ENCODE measurements at places on chromosomes 5 and 9. TPM values are rescaled to one million over a fixed set of nuclear protein-coding genes. Genes with fewer than 3 reads are reported as not detected.

Gene NKD2
- 6.5 TPM for total RNA-seq

GRCh38 chr9:37004424-37004935, 29.6 kb downstream of the PAX5 start:
- no peaks in the 10 kb centered on the region for H3K4me1 ChIP-seq
- no peak overlapping the region for H3K4me3 ChIP-seq
- DNase-seq, result no peak

DNA sequence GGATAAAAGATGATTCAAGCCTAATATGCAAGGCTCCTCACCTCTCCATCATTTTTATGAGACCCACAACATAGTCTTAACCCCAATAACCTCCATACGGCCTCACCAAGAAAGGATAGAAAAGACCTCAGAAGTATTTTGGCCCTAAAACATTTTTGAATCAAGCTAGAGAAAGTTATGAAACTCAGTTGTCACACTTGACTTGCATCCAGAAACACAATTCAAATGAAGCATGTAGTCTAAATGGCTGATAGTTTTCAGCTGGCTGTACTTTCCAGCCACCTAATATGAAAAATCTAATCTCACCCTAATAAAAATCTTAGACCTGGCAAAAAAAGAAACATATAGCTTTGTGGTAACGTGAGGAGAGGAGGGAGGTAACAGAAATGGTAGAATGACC, 116.1 kb downstream of the ARL15 start:
- DNase-seq, result no peak
- no peak overlapping the region for H3K27ac ChIP-seq
- H3K4me3 ChIP-seq, result no peak overlapping the region
- H3K4me1 ChIP-seq, result no peaks in the 10 kb centered on the region
- no peaks in the 10 kb centered on the region for H3K27me3 ChIP-seq

DNA sequence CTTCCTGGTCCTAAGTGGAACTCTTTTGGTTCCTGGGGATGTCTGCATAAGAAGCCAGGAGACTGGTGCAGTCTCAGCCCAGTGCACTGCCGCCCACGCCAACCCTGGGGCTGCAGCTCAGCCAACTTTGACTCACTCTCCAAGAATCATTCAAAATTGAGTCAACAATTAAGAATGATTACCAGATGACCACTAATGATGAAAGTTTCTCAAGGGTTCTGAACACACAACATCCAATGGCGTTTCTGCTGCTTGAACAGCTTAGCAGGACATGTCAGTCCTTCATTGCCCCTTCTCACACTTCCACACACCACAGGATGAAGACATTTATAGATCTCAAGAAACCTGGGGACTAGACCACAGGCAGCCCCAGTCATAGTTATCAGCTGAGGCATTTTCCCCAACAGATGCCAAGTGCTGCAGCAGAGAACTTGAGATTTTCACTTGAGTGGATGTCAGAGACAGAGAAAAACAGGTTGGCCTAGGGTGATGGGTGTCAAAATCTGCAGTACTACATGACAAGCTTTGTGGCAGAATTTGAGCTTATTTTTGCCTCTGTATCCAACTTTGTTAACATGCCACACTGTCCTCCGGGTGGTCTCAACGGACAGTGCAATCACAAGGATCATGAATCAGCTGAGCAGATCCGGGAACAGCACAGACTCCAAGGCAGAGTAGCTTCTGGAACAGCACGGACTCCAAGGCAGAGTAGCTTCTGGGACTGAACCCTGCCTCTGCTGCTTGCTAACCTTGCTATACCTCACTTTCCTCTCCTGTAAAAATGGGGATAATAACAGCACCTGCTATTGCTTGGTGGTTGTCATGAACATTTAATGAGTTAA, 356.1 kb downstream of the SPOCK1 start:
- no peak overlapping the region for H3K4me3 ChIP-seq
- no peaks in the 10 kb centered on the region for H3K36me3 ChIP-seq
- DNase-seq, result no peak
- peak overlapping the region; percentile 46 for H3K27ac ChIP-seq
- H3K27me3 ChIP-seq, result no peaks in the 10 kb centered on the region
- H3K4me1 ChIP-seq, result peaks cover 34% of the 10 kb centered on the region

DNA sequence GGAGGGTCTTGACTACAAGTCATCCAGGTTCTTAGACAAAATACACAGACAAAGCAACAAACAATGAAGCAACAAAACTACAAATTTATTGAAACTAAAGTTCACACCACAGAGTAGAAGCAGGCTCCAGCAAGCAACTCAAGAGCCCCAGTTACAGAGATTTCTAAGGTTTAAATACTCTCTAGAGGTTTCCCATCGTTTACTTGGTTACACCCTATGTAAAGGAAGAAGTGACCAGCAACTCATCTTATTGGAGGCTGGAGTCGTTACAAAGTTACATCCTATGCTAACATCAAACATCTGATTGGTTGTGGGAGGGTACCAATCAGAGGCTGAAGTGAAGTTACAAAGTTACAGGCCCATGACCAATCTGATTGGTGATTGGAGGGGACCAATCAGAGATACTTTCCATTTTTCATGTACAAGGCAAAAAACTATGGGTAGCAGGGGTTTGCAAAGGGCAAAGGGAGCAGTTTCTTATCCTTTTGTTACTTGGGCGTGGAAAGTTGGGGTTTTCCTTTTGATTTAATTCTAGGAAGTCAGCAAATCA, 2292.6 kb upstream of the C9orf72 start:
- no peak for DNase-seq
- no peak overlapping the region for H3K27ac ChIP-seq
- H3K4me3 ChIP-seq, result no peak overlapping the region

Gene SARDH
- total RNA-seq, result 1.3 TPM

DNA sequence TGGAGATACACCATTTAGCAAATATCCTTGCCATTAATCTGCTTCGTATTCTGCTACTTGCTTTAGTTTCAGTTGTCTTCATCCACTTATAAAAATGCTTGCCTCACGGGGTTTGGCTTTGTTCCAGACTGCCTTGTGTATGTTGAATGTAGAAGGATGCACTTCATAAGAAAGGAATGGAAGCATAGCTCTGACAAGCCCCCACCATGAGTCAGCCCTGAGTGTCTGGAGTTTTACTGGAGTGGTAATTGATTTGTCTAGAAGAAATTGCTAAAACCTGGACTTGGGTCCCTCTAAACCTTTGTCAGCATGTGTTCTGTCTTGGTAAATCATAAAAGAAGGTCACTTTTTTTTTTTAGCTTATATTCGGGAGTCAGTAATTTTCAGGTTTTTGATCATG, 4.6 kb downstream of the TEX48 start:
- H3K4me1 ChIP-seq, result peaks cover 4% of the 10 kb centered on the region
- H3K36me3 ChIP-seq, result no peaks in the 10 kb centered on the region
- DNase-seq, result no peak

DNA sequence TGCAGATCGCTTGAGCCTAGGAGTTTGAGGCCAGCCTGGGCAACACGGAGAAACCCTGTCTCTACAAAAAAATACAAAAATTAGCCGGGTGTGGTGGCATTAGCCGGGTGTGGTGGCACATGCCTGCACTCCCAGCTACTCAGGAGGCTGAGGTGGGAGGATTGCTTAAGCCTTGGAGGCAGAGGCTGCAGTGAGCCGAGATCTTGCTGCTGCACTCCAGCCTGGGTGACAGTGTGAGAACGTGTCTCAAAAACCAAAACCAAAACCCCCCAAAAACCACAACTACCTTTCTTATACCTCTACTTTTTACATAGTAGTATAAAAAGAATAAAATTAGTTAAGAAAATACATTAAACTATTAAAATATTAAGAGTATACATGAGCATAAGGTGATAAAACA, 121.2 kb downstream of the RAPGEF6 start:
- no peaks in the 10 kb centered on the region for H3K4me1 ChIP-seq
- no peaks in the 10 kb centered on the region for H3K27me3 ChIP-seq
- DNase-seq, result no peak
- peaks cover 15% of the 10 kb centered on the region for H3K36me3 ChIP-seq
- no peak overlapping the region for H3K27ac ChIP-seq

Gene UBAC1
- 31.0 TPM for total RNA-seq

GRCh38 chr5:133881576-133882388, 86.6 kb downstream of the C5orf15 start:
- no peaks in the 10 kb centered on the region for H3K27me3 ChIP-seq
- no peaks in the 10 kb centered on the region for H3K4me1 ChIP-seq
- DNase-seq, result no peak
- no peak overlapping the region for H3K4me3 ChIP-seq

Gene ZNF462
- 8.8 TPM for total RNA-seq

GRCh38 chr5:17022296-17022695, 86.2 kb upstream of the MYO10 start:
- no peak for DNase-seq
- H3K36me3 ChIP-seq, result no peaks in the 10 kb centered on the region
- H3K4me3 ChIP-seq, result no peak overlapping the region
- H3K27ac ChIP-seq, result no peak overlapping the region
- H3K27me3 ChIP-seq, result no peaks in the 10 kb centered on the region
- H3K4me1 ChIP-seq, result no peaks in the 10 kb centered on the region

DNA sequence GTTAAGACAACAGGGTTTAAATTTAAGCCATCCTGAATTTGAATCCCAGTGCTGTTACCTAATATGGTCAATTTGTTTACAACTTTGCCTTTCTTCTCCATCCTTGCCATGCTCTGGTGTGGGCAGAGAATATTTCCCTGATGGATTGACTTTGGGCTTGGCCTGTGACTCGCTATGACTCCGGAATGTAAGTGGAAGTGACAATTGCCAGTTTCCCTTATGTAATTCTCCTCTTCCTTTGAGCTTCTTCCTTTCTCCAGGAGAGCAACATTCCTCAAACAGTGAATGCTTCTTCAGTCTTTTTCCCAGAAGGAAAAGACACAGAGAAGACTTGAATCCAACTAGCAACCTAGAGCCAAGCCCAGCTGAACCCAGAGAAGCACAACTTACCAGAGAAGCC, 159.1 kb downstream of the LURAP1L start:
- H3K27me3 ChIP-seq, result no peaks in the 10 kb centered on the region
- H3K4me3 ChIP-seq, result no peak overlapping the region
- H3K27ac ChIP-seq, result no peak overlapping the region
- H3K4me1 ChIP-seq, result no peaks in the 10 kb centered on the region
- H3K36me3 ChIP-seq, result no peaks in the 10 kb centered on the region
- no peak for DNase-seq
